MM.1S (cell line): ENCODE measurements at places on chromosomes 5 and 9.
A peak's percentile ranks its signal among the peaks of the same experiment; 100 is the strongest.

DNA sequence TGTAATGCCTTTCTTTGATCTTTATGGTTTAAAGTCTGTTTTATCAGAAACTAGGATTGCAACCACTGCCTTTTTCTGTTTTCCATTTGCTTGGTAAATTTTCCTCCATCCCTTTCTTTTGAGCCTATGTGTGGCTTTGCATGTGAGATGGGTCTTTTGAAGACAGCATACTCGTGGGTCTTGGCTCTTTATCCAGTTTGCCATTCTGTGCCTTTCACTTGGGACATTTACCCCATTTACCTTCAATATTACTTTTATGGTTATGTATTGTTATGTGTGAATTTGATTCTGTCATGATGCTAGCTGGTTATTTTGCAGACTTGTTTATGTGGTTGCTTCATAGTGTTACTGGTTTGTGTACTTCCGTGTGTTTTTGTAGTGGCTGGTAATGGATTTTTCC, 59.2 kb downstream of the YTHDC2 start:
- DNase-seq: no peak

- DNase-seq: no peak
Measured at GRCh38 chr9:84947412-84947972, 278.0 kb downstream of the NTRK2 start.

- no peak for DNase-seq
Measured at GRCh38 chr5:73182307-73182706, 9.3 kb downstream of the TMEM174 start.

DNA sequence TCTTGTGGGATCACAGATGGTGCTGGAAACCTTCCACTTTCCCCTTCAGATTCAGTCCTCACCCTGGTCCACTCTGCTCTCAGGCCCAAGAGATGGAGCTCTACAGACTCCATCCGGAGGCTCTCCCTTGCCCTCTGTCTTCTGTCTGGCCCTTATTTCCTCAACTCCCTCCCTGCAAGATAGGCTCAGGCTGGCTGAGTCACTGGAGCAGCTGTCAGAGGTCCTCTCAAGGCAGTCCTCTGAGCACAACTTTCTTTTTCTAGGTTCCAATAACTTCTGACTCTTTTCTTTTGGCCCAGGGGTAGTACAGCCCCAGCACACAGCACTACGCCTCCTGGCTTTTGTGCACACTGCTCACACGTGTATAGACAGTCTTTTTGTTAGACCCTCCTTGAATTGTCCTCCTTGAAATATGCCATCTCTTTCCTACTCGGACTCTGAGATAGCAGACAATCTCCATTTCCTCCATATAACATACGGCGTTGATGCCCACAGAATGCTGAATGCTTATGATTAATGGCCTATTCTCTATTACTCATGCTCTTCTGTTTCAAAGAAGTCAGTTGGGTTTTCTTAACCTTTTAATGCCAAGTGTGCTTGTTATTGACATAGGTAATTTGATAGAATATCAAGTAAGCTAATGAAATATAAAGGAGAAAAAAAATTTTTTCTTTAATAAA, 193.1 kb downstream of the SLC12A2 start:
- DNase-seq: no peak

DNA sequence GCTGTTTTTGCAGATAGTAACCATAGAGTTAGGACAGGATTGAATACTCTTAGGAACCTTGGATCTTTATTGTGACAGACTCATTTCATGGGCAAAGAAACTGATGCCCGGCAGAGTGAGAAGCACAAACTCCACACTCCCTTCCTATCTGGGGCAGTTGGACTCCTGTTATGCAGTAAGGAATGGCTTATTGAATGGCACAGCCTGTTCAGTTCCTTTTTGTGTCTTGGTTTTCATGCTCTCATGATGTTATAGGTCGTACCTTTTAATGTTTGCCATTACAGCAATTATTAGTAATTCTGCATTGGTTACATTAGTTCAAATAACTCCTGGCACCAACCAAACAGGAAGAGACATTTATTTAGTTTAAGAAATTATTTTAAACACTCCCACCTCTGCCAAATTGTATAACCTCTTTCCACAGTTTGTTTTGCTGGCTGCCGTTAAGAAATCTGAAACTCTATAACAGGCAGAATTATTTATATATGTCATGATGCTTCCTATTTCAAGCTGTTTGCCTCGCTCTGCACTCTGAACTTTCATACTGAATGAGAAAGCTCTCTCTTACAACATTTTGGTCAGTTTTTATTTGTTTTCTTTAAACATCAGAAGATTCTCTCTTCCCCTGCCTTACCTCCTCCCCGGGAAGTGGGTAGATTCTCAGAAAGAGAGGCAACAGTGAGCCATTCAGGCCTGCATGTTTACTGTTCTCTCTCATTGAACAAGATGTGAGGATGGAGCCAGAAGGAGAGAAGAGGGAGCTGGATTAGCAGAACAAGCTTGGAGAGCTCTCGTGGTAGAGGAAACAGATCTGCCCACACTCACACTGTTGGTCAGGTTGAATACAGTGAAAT, 144.4 kb downstream of the ARHGEF28 start:
- DNase-seq: no peak

- no peak for DNase-seq
Measured at GRCh38 chr5:136269973-136270372, 77.0 kb upstream of the SMIM32 start.

GRCh38 chr5:82753374-82753773, 323.8 kb downstream of the TMEM167A start:
- DNase-seq: no peak

DNA sequence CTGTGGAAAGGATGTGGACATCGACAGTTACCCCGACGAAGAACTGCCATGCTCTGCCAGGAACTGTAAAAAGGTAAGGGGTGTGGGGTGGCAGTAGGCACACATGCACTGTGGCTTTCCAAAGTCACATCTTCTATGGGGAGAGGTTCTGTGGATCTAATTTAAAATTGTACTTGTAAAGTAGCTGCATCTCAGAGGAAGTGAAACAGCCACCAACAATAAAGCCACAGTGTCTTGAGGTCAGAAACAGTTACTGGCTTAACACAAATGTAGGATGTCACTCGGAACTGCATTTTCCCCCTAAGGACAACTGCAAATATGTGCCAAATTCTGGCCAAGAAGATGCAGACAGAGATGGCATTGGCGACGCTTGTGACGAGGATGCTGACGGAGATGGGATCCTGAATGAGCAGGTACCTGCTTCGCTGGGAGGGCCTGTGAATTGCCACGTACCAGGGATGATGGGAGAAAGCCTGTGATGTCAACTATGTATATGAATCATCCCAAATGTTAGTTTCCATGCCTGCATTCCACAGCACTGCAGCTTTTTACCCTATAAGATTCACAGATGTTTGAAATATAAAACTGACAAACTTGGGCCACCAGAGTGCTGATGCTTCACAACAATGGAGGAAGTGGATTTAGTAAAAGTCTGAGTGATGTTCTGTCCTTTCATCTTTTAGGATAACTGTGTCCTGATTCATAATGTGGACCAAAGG, 35.3 kb downstream of the THBS4 start:
- peak; percentile 23 for DNase-seq

DNA sequence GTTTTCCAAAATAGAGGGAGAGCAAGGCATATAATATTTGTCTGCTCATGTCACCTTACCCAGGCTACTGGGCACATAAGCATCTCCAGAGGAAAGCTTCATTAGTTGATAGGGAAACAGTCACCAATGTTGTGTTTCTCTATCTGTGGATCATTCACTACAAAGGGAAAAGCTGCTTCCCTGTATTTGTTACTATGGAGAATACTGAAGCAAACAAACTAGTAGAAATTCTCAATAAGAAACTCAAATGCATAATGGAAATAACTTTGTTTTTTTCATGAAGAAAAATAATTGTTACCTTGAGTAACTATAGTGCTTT, 138.2 kb downstream of the PCSK1 start:
- DNase-seq: no peak

GRCh38 chr5:34001241-34001841, 6.5 kb downstream of the AMACR start:
- no peak for DNase-seq

DNA sequence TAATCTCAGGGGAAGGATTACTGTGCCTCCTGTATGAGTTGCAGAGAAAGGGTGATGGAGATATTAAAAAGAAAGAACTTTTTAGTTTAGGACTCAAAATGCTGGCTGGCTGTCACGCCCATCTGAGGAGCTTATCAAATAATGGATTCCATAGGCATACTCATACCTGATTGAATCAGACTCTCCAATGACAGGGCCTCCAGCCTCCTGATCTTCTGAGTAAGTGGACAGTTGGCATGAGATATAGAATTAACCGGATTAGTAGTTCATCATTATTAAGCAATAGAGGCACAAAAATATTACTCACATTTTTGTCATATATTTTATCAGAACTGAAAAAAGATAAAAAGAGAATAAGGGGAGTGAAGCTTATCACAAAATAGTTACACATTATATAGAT, 157.0 kb upstream of the RASA1 start:
- DNase-seq: no peak
